ENCODE measurements at places on chromosomes 3 and 15.

DNA sequence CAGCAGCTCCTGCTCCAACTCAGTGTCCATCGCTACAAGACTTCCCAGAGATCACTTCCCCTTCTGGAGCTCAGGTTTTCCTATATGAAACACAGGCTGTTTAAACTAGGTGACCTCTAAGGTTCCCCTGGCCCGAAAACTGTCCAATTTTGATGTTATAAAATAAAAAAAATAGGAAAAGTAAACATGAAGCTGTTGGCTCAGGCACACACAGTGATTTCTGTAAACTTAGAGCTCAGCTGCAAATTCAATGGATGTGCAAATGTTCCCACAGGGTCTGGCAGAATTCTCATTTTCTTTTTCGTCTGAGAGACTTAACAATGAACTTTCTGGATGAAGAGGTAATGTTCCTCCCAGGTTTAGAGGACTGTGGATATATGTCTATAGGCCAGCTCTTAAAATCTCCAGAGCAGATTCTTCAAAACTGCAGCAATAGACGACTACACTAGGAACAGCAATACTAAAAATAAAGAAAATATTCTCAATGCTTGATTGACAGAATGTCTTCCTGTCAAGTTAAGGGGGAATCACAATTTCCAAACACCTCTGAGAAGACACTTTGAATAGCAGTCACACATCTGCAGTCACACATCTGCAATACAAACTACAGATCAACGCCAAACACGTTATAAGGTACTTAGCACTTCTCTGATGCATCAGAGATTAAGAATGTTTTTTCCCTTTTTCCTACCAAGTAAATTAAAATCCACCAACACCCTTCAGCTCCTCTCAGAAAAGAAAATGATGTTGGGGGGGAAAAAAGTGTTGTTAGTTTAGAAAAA, 2.8 kb downstream of the NUP210 start:
- no peak for DNase-seq

DNA sequence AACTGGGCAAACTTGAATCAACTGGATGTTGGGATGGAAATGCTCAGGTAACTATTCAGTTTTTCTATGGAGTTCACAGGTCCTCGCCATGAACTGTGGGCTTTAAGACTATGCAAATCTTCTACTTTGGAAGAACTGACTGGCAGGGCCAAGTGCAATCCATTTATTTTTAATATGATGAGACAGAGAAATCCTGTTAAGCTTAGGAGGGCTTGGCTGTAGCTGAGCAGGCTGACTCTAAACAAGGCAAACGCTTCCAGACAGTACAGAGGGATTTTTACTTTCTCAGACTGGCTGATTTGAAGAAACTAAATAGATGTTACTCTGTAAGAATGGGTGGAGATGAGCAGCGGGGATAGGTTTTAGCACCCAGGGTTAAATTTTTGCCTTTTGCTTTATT, 194.2 kb upstream of the ICE2 start:
- no peak for DNase-seq

DNA sequence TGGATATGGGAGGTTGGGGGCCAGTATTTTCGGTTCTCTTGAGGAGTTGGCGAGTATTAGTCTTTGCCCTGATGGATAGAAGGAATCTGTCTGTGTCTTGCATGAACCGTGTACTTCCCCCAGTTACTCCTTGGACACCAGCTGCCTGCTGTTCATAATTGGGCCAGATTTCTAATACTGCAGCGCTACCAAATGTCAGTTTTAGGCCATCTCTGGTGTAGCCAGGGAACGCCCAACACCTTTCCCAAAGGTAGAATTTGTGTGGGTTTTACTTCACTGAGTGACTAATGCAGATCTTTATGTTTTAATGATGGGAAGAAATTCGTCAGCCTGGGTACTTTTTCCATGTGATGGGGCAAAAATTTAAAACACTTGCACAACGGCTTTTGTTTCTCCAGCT, 18.4 kb downstream of the FLNB start:
- DNase-seq, result no peak

GRCh38 chr15:42084465-42085235, 9.7 kb downstream of the PLA2G4D start:
- DNase-seq, result no peak

GRCh38 chr3:16132928-16133327, 41.6 kb upstream of the GALNT15 start:
- DNase-seq, result no peak

- DNase-seq, result no peak
Measured at GRCh38 chr3:74267588-74268184, 346.8 kb downstream of the CNTN3 start.

- DNase-seq, result no peak
Measured at GRCh38 chr3:31802981-31803740, 177.9 kb downstream of the OSBPL10 start.

GRCh38 chr3:181711325-181712135, at the start of gene SOX2:
TSS of gene SOX2 (plus strand) at chr3:181711925. CDS start at chr3:181712361, 436 bp downstream.
- DNase-seq, result no peak

GRCh38 chr15:92244703-92245102, 149.0 kb upstream of the ST8SIA2 start:
- DNase-seq, result no peak

DNA sequence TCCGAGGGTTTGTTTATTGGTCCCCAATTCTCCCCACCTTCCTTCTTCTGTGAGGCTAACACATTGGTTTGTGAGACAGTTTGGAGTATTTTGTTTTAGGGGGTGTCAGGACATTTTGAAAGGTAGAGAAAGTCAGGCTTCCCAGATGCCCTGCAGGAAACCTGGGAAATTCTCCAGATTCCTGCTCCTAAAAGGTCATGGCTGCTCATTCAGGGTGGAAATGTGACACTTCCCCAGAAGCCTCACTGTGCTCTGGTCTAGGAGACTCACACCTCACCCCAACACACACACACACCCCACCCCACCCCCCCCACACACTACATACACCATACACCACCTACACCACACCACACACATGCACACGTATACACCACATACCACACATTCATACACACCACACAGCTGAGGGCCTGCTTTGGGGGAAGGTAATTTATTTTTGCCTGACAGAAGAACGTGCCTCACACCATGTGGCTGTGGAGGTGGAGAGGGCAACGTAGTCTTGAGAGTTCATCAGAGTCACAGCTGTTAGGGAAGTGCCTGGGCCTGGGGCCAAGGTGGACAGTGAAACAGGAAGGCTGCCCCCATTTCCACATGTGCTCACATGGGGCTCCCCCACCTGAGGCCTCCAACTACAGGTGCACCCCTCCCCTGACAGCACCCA, 40.4 kb upstream of the LIMD1 start:
- DNase-seq, result no peak

DNA sequence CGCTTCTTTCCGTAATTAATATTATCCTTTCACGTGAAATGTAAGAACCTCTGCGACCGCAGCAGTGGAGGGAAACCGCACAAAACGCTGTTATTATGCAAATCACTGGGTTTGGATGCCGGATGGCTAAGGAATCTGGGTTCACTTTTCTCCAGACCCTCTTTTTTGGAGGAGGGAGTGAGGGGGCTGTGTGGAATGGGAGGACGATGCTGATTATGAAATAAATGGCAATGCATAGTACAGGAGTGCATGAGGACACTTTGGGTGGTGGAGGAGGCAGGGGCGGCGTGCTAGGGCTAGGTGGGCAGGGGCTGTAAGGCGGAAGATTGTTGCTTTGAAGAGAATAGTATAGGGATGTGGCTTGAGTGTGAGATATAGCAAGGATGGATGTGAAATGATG, 1.8 kb downstream of the CADM2 start:
- DNase-seq, result no peak

DNA sequence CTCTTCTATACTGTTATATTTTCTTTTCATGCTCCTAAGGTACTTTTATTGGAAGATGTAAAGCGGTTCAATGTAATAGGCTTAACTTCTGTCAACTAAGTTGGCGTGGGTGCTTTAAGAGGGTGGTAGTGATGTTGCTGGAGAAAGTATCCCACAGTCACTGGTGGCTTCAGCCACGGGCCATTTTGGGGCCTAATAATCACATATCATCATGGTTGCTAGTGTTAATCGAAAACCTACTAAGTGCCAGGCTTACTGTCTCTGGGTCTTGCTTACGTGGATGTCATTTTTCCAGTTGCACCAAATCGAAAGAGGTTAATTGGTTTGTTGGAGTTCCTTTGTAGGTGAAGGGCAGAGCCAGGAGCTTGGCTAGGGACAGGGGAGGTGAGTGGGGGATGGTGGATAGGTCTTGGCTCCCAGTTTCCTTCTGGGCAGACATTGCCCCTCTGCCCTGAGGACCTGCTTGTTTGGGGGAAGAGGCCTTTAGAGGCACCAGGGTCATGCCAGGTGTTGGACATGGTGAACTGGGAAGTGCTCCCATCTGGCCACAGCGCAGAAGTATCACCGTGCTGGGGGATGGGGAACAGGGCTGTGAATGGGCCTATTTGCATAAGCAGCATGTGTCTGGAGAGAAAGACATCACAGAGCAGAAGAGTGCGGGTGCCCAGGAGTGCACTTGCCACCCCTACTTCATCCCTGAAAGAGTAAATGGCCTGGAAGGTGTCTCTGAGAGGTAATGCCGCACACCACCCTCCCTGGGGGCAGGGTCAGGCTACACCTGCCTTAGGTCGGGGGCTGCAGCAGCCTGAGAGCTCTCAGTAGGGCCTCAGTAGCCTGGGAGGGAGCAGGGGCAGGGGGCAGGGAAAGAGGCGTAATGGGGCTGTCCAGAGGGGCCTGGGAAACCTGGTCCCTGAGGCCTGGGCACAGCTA, 62.4 kb upstream of the POLG start:
- DNase-seq, result no peak

GRCh38 chr15:59199626-59200465, 6.8 kb upstream of the LDHAL6B start:
- no peak for DNase-seq

DNA sequence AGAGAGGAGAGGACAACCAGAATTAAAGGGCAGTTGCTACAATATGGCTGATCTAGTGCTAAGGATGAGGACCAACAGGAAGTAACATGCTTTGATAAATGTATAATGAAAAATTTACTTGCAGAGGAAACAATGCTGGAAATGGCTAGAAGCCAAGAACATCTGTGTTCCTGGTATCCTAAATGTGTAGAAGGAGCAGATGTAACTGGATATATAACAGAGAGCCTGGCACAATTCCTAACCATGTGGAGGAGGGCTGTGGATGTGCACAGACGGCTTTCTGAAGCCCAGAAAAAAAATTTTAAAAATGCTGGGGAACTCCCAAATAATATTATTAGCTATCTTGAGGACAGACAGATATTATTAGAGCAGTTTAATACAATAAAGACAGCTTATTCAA, 159.4 kb upstream of the GBE1 start:
- no peak for DNase-seq

DNA sequence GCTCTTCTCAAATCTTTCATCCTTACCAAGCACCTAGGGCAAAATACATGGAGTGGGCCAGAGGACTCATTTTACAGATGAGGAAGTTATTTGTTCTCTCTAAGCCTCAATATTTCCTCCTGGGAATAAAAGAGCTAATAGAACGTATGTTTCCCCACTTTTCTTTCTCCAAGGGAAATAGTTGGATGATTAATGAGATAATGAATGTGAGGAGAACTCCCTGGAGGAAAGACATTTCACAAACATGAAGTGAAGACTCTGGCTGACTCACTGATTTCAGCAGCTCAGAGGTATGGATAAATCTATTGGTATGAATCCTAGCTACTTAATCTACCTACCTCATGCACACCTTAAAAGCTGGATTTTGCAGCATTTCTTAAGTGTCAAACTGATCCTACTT, 98.4 kb downstream of the ECT2 start:
- DNase-seq, result no peak

DNA sequence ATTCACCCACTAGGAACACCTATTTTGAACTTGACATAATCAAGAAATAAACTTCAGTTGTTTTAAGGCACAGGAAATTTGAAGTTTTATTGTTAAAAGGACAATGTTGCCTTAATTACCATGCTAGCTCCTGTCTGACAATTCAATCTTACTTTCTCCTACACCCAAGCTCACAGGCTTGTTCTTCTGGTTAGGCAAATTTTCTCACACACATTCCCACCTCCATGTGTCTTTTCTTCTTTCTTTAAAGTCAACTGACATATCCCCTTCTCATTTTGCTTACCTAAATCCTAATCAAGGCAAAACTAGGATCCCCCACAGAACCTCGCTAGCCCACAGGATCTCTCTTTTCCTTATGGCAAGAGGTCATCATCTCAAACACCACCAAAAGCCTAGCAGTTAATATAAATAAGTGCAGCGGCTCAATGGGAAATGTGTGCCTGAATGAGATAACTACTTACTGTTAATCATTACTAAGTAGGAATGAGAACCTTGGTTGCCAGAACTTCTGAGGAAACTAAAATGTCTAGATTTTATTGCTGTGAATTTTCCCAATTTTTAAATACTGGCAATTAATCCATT, 189.3 kb downstream of the PLCH1 start:
- no peak for DNase-seq

DNA sequence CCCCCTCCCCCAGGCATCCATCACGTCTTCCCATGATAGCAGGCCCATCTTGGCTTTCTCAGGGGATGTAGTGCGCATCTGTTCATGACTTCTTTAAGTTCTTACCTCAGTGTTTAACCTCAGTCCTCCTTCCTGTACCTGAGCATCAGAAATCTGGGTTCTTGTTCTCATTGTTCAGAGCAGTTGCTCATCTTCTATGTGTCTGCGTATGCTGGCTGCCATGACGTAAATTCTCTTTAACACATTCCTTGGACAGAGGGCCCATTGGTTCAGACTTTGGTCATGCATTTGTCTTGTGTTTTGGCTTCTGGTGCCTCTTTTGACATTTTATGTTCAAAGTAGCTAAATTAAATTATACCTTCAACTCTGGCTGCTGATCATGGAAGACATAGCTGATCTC, 227.3 kb downstream of the CACNA2D3 start:
- DNase-seq, result no peak

- DNase-seq, result no peak
Measured at GRCh38 chr15:63940966-63941620, 105.2 kb downstream of the DAPK2 start.

DNA sequence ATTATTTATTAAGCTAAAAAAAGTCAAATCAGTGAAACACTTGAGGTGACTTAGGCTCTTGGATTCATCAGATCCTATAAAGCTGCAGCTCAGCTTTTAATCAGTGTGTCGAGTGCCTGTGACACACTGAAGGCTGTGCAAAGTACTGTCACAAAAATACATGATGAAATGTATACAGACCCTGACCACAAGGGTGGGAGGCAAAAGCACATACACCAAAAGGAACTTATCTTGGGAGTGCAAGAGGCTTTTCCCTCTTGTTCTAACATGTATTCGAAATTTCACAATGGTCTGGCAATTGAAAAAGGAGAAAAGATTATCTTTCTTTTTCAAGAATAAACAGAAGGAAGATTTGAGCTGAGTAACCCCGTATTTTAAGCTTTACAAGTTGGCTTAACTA, 35.9 kb downstream of the VGLL4 start:
- DNase-seq, result no peak

- DNase-seq, result no peak
Measured at GRCh38 chr15:44158111-44158510, 37.0 kb downstream of the FRMD5 start.

DNA sequence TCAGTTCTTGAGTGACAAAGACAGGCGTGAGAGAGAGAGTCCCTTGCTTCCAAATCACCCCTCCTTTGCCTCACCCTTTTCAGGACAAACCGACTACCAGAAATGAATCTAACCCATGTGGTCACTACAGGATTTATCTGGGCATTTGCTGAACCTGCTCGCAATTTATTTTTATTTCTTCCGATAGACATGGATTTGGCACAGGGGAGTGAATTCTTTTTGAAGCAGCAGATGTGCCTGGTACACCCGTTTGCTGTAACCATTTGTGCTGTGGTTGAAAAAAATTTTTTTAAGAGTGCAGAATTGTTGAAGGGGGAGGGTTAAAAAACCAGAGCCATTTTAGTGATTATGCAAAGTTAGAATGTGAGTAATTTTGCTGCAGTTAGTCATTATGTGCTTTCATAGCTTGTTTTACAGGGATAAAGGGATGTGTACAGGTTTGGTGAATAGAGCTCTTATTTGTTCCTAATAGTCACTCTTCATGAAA, 442.0 kb downstream of the LPP start:
- DNase-seq, result no peak

Data from esophagus squamous epithelium (tissue), 5 donors.